T-helper 2 cell treated with Interferon-gamma antibody and Interleukin-4, amounts not matched to agents 5 μg/mL and 100 μg/mL, for 36 hours (primary cell): ENCODE measurements at places on chromosomes 7 and 10.

GRCh38 chr10:103548006-103548405, 54.5 kb downstream of the NEURL1 start:
- no peak for DNase-seq

DNA sequence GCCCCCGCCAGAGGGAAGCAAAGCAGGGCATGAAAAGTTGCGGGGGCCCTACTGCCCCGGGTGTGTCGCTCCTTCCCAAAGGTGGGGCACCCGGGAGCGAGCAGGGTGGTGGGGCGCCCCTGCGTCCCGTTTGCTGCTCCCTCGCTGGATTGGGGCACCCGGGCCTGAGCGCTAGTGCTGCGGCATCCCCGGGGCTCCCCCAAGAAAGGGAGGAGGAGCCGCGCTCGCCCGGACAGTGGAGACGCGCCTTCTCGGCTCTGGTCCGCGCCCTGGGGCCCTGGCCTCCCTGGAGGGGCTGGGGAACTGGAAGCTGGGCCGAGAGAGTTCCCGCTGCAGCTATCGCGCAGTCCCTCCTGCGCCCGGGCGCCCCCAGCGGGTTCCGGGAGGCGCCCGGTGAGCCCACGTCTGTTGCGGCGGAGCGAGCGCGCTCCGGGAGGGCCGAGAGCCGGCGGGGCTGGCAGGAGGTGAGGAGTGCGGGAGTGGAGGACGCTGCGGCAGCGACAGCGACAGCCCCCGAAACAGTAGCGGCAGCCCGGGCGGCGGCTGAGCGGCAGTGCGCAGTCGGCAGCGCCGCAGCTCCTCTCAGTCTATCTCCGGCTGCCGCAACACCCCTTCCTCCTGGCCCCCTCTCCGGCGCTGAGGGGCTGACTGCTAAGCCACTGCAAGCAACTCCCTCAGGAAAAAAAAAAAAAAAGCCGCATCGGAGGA, 504 bp upstream of the BMPER start:
- DNase-seq: no peak

DNA sequence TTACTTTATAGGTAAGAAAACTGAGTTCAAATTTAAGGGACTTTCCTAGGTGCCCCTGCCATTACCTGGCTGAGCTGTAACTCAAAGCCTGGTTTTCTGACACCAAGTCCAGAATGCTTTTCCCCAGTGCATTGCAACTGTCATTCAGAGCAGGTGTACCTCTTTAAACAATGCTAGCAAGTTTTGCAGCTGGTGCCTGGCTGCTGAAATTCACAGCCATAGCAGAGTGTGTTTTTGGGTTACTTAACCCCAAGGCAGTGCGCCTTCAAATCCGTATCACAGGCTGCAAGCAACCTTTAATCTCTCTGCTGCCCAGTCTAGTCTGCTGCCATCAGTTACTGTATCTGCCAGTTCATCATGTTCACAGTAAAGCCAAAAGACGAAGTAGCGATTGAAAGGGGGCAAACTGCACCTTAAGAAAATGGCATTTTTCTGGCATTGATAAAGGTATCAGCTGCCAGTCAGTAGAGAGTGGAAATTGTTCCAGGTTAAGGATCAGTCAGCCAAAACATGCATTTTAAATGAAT, 265.4 kb downstream of the CSTF2T start:
- DNase-seq: no peak

DNA sequence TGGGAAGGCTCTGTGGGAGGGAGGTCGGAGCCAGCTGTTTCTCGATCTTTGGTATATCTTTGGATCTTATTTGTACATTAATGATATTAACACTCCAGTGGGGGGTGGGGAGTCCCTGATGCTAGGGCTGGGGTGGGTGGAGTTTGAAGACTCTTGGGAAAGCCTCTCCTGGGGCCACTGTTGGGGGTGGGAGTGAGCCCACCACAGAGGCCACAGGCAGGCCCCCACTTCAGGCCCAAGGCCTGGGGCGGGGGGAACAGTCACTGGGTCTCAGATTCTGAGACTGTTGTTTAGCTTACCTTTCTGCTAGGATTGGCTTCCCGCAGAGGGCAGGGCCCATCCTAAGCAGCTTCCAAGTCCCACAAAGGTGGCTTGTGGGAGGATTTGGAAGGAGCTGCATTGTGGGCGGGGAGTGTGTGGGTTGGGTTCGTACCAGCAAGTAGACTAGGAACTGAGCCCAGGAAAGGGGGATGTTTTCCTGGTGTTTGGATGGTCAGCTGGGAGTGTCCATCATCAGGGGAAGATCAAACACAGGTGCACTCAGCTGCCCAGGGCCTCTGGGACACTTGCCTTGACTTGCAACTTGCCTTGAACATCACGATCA, 11.9 kb downstream of the YKT6 start:
- no peak for DNase-seq

- DNase-seq: no peak
These were observed 331.4 kb downstream of the ELMO1 start for GRCh38 chr7:37117292-37117691.

DNA sequence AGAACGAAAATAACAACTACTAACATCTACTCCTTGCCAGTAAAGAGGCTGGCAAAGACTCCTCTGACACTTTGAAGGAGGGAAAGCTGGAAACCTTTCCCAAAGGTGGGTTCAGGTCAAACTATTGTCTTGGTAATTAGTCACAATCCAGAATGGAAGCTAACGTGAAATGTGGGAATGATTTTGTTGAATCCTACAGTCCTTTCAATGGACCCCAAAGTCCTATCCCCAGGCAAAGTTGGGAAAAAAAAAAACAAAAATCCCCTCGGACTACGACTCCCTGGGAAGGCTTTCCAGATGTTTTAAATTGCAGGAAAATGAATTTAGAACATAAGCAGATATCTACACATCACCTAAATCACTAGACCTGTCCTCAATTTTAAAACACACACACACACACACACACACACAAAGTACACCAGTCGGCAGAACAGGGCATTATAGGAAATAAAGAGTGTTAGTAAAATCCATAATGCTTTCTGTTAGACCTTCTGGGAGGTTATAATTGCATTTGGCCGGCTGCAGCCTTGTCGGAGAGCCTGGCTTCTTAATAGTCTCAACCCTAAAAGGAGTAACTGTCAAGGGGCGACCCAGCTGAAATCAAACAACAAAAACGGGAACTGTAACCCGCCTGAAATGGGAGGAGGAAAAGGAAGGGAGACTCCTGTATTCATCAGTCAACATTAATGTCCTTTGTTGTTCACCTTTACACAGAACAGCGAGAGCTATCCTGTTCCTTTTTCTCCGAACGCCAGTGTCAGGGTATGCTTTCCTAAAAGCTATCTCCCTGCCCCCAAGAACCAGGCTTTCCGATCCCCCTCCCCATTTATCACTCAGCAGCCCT, 1.5 kb downstream of the DOCK4 start:
- DNase-seq: no peak

DNA sequence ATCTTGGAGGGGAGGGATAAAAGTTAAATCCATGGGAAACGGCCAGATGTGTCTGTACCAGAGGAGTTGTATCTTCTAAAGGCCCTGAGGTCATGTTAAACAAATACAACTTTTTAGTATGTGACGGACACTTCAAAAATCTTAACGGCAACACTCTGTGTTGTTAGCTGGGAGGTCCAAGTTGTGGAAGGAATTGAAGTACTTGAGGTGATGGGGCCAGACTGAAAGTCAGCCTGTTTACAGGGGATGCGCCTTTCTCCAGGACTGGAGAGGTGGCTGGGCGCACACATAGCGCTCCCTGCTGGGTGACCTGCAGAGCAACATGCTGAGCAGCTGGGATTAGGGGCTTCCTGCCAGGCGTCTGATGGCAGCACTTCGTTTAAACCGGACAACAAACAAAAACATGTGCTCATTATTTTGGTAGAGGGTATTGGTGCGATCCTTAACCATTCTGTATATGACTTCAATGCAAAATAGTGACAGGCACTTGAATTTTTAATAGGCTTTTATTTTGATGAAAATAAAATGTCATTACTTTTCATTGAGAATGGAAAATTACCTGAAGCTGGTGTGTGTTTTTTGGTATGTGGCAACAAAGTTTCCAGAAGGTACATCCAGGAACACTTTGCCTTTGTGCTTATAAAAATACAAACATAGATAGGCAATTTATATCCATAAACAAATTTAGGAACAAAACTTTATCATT, 198.2 kb downstream of the MLLT10 start:
- peak; percentile 40 for DNase-seq

DNA sequence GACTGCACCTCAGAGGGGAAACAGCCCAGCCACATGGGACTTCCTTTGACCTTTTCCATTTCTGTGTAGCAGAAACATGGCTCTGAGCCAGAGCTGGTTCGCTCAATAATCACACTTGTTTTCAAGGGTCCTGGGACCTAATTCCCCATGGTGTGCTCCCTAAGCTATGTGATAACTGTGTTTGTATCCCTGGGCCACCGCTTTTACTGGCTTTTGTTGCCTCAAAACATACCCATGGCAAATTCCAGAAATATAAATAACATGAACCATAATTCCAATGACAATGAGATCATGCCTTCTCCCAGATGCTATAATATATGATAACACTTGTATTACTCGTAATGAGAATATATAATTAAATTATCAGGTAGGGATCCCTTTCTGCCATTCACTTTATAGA, 196.4 kb downstream of the GFRA1 start:
- no peak for DNase-seq

- no peak for DNase-seq
These were observed 70.9 kb upstream of the SAMD8 start for GRCh38 chr10:75040576-75040975.

DNA sequence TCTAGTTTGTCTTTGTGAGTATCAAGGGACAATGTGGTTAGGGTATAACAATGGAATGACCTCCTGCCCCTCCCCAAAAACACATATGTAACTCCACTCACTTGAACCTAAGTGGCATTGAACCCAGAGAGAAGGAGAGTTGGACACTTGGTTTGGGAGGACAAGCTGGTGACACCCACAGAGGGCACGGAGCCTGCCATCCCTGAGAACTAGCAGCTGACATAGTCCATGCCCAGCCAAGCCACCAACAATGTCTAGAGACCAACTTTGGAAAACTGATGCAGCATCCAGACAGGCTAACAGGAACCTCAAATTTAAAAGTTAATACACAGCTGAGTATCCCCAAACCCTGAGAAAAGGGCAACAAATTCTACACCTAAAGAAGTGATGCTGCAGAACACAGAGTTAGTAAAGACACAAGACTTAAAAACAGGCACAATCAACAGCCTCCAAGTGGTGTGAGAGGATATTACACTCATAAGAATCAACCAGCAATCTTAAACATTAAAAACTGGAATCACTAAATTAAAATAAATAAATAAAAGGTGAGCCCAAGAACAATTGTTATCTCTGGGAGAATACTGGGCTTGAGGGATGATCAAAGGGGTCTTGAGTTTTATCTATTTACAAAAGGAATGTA, 27.2 kb downstream of the NUDCD3 start:
- DNase-seq: no peak

DNA sequence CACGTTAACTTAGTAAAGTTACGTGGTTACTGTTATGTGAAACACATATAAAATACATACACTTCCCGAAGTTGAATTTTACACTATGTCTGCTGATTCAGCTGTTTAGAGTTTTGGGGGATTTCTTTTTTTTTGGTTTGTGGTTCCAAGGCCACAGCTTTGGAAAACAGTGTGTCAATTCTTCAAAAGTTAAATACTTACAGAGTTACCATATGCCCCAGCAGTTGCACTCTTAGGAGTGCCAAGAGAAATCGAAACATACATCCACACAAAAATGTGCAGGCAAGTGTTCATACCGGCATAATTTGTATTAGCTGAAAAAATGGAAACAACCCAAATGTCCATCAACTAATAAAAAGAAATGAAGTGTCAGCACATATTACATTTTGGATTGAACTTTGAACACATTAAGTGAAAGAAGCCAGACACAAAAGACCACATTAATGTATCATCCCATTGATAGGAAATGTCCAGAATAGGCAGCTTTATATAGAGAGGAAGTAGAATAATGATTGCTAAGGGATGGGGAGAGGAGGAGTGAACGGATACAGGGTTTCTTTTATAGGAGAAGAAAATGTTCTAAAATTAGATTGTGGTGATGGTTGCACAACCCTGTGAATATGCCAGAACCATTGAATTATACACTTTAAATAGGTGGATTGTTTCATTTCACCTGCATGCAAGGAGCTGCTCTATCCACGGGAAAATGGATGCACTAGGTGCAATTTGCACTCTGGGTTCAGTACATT, 17.6 kb downstream of the APBB1IP start:
- no peak for DNase-seq

GRCh38 chr10:86317949-86318725, 48.5 kb downstream of the GRID1 start:
- DNase-seq: no peak
